ENCODE measurements at places on chromosomes 4 and X.

- peak; percentile 65 for DNase-seq
Measured at GRCh38 chr4:38128478-38129459, 168.6 kb downstream of the PTTG2 start.

DNA sequence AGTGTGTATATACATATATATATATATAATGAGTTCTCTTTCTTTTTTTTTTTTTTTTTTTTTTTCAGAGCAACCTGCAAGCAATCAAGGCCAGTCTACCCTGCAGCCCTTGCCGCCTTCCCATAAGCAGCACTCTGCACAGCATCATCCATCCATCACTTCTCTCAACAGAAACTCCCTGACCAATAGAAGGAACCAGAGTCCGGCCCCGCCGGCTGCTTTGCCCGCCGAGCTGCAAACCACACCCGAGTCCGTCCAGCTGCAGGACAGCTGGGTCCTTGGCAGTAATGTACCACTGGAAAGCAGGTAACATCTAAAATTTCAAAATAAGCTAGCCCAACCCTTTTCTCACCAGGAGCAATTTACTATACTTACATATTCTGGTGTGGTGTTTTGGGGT, 316.3 kb downstream of the DCTD start:
- DNase-seq = no peak

GRCh38 chr4:98638661-98639060, 19.8 kb downstream of the TSPAN5 start:
- no peak for DNase-seq

GRCh38 chr4:68569466-68570121, 6.5 kb downstream of the UGT2B17 start:
- no peak for DNase-seq

GRCh38 chr4:183328832-183329231, 6.6 kb upstream of the CLDN24 start:
- DNase-seq = no peak

- no peak for DNase-seq
Measured at GRCh38 chr4:121711263-121712000, 14.7 kb upstream of the ANXA5 start.

GRCh38 chrX:13093529-13094140, 49.2 kb upstream of the FAM9C start:
- peak; percentile 14 for DNase-seq

Data from activated CD4-positive, alpha-beta T cell treated with anti-CD3 and anti-CD28 coated beads, Interleukin-2, amount 50 U/mL, for 1 hour (primary cell).